ENCODE measurements at places on chromosomes 12 and 14.

DNA sequence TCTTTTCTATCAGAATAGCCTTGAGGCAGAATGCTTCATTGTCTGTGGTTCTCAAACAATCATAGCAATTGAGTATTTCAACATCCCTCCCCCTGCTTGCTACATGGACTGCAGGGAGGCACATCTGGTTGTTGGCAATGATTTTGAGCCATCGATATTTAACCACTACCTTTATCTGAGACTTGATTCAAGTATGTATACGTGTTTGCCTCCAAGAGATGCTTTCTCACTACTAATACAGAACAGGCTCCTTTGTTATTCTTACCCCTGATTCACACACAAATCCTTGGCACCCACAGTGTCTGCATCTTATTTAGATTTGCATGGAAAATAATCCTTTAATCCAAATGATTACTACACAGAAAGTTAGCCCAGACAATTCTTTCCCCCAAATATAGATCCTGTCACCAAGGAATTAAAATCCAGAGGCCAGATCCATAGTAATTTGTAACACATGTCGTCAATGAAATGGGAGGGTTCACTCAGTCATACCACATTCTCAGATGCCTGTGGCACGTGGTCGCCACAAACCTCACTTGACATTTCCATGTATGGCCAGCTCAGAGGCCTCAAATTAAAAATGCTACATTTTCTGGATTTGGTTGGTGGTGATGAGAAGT is 199.3 kb downstream of the ITPR2 start:
- DNase-seq = no peak

GRCh38 chr12:53193040-53193439 is 12.3 kb upstream of the CSAD start:
- no peak for DNase-seq

DNA sequence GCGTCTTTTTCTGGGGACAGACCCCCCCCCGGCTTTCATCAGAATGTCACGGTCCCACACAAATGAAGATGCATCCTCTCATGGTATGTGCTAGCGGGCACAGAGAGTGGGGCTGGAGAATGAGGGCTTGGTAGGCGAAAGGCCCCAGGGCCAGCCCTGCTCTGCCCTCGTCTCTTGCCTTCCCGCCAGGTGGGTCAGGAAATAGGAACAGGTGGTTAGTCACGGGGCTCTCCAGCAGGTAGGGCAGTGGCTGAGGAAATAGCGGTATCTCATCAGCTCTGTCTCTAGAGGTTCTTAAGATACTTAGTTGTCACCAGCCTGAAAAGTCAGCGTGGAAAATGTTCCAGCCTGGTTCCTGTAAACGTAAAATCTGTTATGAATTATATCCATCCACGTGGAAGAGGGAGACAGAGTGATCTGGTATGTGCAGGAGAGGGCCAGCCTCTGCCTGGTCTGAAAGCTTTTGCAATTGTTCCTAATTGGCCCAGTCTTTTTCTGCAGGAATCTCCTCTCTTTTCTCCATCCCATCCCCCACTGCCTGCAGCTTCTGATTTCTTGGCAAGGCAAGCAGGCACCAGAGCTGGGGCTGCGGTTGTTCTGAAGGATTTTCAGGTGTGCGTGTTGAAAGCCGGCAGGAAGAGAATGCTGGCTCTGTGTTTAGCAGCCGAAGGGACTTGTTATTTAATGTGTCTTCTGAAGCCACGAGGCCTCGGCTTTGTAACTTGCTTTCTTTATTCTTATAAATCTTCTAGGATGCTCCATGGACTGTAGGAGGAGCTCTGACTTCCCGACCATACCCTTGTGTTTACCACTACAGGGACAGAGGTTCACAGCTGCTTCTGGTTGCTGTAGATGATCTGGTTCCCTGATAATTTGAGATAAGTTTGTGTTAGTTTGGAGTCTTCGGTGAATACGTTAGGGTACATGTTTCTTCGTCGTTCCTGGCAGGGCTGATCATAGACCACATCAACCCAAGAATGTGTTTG is 131.1 kb downstream of the CACNA1C start:
- DNase-seq = no peak

GRCh38 chr12:46456356-46457334 is 84.1 kb upstream of the SLC38A2 start:
- no peak for DNase-seq

GRCh38 chr12:24756479-24757024 is 192.3 kb downstream of the BCAT1 start:
- DNase-seq = no peak

GRCh38 chr14:73715707-73716106 is 1.5 kb upstream of the PNMA1 start:
- no peak for DNase-seq

GRCh38 chr14:62710811-62711210 is 334.4 kb downstream of the KCNH5 start:
- DNase-seq = no peak

GRCh38 chr12:68305278-68305677 is 26.9 kb downstream of the MDM1 start:
- no peak for DNase-seq

- no peak for DNase-seq
Measured at GRCh38 chr12:64918344-64918743, 93.9 kb downstream of the TBC1D30 start.

DNA sequence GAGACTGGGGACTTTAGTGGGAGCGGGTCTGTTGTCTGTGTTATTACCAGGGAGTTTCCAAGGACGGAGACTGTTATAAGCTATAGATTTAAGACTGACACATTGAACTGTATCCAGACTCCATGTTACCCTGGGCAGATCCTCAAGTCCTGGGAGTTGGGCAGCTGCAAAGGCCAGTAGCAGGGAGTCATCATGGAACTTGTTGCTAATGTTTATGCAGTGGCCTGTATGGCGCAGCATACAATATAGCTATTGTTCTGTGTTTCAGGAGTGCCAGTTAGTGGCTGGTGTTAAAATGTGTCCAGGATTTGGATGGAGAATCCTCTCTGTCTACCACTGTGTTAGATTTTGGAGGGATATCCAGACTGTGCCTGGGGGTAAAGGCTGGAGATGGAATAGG is 31.7 kb downstream of the SMOC1 start:
- DNase-seq = no peak

DNA sequence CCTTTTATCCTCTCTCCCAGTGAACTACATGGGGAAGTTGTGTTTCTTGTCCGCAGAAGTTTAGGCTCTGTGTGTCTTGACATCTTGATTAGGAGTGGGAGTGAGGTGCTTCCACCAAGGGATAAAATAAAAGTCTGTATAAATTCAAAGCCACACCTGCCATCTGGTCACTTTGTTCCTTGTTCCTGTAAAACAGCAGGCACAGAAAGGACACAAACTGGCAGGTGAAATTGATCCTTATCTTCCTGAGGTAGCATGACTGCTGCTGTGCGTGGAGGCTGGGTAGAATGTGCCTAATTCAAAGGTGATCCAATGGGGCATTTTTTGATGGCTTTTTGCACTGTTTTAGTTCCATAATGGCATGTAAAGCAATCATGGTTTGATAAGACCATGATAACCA is 104.3 kb upstream of the KITLG start:
- DNase-seq = no peak

DNA sequence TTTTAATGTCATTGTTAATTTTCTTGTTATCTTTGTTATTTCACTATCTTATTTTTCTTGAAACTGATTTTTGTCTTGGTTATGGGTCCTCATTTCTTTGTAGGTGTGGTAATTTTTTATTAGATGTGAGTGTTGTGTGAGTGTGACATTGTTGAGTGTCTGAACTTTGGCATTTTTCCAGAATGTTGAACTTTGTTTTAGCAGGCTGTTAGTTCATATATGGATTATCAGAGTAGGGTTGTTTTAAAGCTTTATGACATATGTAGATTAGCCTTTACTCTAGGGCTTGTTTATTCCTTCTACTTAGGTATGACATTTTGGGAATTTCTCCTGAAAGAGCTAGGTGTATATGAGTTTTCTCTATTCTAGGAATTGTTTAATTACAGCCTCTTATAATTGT is 103.9 kb downstream of the ARID2 start:
- DNase-seq = no peak

GRCh38 chr12:110246636-110247339 is 34.3 kb upstream of the ATP2A2 start:
- no peak for DNase-seq

GRCh38 chr12:12432364-12432763 is 75.5 kb downstream of the BORCS5 start:
- DNase-seq = no peak

DNA sequence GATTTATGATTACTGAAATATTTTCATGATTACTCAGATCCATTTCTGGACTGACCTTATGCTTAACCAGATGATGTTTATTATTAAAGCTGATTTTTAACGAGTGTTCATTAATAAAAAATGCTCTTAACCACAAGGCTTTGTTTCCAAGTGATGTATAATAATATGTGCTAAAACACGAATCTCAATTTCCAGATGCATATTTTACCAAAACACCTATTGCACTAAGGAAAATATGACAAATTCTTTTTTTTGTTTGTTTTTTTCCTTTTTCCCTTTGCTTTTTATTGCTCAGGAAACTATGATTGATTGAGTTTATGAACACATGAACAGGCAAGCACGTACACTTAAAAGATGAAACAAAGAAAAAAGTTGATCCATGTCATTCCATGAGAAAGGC is 16.9 kb upstream of the DUSP6 start:
- DNase-seq = no peak

DNA sequence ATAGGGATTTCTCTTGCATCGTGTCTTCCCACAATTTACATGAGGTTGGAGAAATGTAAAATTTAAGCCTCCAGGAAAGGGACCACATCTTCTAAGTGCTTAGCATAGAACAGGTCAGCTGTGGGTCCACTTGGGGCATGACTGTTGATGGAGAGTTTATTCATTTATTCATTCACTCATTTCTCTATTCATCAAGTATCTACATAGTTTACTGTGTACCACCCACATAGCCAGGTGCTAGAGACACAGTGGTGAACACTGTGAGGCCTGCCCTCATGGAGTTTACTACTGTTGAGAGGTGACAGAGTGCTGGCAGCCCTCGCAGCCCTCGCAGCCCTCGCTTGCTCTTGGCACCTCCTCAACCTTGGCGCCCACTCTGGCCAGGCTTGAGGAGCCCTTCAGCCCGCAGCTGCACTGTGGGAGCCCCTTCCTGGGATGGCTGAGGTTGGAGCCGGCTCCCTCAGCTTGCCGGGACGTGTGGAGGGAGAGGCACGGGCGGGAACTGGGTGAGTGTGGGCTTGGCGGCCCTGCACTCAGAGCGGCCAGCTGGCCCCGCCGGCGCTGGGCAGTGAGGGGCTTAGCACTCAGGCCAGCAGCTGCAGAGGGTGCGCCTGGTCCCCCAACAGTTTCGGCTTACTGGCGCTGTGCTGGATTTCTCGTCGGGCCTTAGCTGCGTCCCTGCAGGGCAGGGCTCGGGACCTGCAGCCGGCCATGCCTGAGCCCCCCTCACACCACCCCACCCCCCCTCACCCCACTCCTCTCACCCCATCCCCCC is 1.7 kb upstream of the JPH4 start:
- no peak for DNase-seq

DNA sequence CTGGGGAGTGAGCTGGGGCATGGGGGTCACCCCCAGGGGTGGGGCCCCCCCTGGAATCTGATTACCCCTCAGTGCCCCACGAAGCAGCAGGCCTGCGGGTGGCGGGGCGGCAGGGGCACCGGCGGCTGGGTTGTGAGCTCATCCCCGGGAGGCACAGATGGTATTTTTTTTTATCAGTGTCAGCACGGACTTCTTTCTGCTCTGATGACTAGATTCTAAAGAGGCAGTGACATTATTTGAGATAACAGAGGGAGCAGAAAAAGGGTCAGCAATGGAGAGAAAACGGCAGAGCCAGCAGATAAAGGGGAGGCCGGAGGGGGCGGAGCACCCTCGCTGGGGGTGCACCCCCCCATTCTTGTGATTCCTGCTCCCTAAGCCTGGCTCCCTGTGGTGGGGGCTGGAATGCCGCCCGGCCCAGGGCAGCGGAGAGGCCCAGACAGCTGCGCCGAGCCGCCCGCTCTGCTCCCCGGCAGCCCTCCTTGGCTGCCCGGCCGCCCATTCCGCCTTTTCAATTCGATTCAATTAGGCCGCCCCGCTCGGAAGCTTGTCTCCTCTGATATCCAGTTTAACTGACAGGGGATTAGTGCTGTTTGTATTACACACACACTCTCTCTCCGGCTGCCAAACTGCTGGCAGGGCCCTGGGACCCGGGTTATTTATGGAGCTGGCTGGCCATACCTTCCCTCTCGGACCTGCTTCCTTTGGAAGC is 32.9 kb downstream of the MVK start:
- DNase-seq = no peak

- no peak for DNase-seq
Measured at GRCh38 chr12:71449373-71450070, 9.9 kb downstream of the LGR5 start.

DNA sequence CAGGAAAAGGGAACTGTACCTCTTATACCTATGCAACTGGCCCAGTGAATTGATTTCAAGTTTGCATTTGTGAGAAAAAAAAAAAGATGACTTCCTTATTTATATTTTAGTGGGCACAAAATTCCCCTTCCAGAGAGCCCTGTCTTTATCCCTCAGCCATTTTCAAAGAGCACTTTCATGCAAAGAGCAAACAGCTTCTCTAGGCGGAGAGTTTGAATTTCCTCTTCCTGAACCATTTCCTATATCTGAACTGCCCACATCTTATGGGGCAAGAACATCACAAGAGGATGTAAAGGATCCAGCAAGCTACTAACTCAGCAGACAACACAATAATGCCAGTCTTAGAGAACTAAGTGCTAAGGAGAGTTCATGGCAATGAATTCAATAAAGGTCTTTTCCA is 22.3 kb upstream of the PLXNC1 start:
- no peak for DNase-seq

GRCh38 chr12:43856972-43857371 is 21.1 kb downstream of the TMEM117 start:
- DNase-seq = no peak

DNA sequence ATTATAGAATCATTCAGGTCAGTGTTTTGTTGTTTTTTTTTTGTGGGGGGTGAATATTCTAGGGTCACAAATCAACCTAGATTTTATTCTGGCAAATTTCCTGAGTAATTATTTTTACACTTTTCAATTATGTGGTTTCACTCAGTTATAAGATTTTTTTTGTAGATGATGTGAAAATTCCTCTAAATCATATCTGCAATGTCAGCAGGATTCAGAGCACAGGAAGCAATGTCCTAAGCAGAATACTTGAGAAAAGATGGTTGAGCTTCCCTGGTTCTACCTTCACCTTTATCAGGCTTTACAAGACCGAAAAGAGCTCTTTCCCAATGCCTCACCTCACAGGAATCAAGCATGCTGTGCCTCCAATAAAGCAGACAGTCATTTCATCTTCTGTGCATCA is 124.3 kb downstream of the SLC41A2 start:
- DNase-seq = no peak

DNA sequence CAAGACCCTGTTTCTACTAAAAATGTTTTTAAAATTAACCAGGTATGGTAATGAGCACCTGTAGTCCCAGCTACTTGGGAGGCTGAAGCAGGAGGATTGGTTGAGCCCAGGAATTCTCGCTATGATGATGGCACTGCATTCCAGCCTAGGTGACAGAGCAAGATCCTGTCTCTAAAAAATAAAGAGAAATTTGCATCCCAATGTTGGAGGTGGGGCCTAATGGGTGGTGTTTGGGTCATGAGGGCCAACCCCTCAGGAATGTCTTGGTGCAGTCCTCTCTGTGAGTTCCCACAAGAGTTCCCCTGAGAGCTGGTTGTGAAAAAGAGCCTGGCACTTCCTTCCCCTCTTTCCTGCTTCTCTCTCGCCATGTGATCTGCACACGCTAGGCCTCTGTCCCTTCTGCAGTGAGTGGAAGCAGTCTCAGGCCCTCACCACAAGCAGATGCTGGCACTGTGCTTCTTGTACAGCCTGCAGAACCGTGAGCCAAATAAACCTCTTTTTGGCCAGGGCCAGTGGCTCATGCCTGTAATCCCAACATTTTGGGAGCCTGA is 11.3 kb downstream of the ACOT6 start:
- no peak for DNase-seq

Measured in activated CD4-positive, alpha-beta T cell treated with anti-CD3 and anti-CD28 coated beads, Interleukin-2, amount 50 U/mL, for 16 hours (primary cell).